ENCODE measurements at places on chromosomes 7 and 10.
A peak's percentile ranks its signal among the peaks of the same experiment; 100 is the strongest.

DNA sequence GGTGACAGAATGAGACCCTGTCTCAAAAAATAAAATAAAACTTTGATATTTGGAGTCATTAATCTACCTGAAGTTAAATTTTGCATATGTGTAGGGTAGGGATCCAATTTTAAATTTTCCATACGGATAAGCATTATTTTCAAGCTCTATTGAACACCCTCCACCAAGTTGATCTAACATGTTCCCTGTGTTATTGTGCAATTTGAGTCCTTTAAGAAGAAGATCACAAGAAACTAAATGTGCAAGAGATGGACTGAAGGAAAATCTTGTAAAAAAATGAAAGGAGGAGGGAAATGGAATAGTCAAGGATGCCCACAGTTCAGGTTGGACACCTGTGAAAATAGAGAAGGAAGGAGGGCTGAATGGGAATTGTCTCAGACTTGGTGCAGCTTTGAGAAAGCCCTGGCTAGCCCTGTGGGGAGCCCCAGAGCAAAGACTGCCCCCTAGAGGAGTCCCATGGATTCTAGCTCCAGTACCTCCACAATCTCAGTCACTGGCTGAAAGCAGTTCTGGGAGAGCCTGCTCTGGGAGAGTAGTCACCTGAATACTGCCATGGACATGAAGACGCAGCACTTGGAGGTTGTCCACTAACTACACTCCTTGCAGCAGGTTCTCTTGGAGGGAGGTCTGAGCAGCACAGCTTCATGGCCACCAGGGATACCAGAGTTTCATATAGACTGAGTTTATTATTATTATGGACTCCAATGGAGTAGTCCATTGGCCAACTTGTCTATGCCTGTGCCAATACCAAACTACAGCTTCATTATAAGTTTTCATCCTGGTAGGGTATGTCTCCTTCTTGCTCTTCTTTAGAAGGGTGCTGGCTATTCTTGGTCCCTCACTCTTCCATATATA lies 5.7 kb upstream of the TIAL1 start:
- peak; percentile 35 for DNase-seq

DNA sequence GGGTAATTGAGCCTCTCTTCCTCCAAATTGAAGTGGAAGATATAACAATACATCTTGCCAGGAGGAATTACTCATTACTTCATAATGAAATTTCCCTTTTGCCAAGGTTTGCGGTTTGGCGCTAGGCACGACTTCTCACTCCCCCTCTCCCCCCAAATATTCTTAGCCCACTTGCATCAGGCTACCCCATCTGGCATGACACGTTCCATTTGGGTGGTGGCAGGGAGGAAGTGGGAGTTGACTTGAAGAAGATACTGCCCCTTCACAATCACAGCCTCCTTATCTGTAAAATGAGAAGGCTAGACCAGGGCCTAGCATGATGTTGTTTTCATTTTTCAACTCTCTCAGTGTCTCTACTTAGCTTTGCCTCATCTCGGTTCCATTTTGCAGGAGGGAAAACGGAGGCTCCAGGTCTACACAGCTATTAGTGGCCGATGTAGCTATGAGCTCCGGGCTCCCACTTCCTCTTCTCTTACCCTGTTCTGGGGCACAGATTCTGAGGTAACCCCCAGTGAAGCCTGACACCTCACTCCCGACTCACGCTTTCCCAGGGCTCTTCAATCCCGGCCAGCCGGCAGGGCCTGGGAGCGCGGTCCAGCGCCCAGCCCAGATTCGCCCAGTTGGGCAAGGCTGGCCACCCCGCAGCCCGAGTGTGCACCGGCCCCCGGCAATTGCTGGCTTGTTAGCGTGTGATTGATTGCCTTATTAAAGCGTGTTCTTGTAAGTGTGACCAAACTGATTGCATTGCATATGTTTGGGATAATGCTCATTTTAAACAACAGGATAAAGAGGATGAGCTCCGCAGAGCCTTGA lies 6.5 kb downstream of the EVX1 start:
- DNase-seq = no peak

- DNase-seq = no peak
Observed at GRCh38 chr10:113808168-113808567, 45.7 kb downstream of the DCLRE1A start.

DNA sequence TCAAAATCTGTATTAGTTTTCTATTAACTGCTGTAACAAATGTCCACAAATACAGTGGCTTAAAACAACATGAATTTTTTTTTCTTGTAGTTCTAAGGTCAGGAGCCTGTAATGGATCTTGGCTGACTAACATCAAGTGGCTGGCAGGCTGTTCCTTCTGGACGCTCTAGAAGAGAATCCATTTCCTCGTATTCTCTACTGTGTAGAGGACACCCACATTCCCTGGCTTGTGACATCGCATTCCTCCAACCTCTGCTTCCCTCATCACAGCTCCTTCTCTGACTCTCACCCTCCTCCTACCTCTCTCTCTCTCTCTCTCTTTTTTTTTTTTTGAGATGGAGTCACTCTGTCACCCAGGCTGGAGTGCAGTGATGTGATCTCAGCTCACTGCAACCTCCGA lies 4.8 kb upstream of the CALHM1 start:
- peak; percentile 15 for DNase-seq

Measured in HCEC 1CT (cell line).